Renal cortex interstitium (tissue), 15 donors: ENCODE measurements at places on chromosomes 2 and 18.

- DNase-seq = no peak
These were observed 864.0 kb upstream of the FSHR start for GRCh38 chr2:50018292-50018691.

DNA sequence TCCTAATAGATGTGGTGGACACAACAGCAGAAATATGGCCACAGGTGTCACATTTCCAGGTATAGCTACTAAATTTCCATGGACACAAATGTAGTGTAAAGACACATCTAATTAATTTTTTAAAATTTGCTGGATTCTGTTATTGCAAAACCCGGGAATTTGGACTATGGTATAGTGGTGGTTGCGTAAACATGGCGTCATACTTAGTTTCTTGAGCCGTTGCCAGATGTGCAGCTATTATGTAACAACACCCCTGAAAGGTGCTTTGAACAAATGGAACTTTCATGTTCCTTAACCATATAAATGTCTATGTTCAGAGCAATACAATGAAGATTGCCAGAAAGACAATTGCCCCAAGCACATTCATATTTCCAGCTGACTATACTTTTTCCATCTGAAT lies 85.9 kb downstream of the HRH4 start:
- DNase-seq = no peak

DNA sequence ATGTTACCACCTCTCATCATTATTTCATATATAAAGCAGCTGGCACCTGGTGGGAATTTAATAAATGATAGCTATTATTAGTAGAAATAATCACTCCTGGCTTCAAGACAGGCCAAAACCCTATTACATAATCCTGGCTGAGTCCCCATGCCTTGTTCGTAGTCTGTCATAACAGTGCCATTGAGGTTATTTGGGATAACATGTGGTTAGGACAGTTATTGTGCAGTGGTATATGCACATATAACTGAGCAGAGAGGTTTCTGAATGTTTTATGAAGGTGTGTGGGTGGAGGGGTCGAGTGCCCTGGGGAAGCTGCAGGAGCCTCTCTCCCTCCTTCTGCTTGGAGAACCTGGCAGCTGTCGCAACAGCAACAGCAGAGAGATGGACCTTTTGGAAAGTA lies 162.4 kb upstream of the NABP1 start:
- DNase-seq = no peak

DNA sequence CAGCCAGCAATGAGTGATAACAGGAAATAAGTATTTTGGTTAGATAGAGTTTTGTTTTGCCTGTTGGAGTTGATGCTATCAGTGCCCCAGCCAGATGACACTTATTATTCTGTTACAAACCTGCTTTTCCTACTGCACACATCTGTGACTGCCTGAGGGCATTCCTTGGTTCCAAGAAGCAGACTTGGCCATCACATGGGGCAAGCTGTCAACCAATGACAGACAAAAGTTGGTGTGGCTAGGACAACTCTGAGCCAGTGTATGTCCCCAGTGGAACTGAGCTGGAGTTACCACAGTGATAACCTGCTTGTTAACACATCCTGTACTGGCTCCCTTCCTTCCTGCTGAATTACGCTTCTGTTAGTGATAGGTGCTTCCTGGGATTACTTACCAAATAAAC lies 54.5 kb downstream of the FAM171B start:
- DNase-seq = no peak

DNA sequence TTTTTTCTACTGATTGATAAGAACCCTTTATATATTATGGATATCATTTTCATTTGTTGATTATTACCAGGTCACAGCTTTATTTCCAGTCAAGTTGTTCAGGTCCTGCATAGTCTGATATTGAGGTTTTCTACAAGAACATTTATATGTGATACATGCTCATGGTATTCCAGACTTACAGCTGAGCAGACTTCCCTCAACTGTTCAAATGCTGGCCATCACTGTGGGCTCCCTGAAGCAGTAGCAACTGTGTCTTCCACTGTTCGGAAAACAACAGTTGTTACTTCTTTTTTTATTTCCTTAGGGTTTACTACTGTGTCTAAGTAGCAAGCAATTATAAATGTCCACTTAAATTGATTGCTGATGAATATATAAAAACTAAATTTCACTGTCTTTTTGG lies 79.5 kb downstream of the DGKD start:
- no peak for DNase-seq

DNA sequence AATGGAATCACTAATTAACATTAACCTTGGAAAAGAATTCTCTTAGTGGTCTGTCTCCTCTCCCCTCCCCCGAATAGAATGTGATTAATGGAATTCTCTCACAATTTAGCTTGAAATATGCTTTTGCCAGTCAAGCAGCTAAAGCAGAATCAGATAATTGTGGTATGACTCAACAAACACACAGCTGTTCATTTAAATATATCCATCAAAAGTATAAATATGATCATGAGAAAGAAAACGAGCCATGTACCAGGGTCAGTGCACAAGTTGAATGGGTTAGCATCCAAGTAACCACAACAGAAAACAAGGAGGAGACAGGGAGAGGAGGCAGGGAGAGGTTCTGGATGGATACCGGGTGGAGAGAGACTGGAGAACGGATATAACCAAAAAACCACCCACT lies 66.9 kb downstream of the ACVR1 start:
- DNase-seq = no peak

DNA sequence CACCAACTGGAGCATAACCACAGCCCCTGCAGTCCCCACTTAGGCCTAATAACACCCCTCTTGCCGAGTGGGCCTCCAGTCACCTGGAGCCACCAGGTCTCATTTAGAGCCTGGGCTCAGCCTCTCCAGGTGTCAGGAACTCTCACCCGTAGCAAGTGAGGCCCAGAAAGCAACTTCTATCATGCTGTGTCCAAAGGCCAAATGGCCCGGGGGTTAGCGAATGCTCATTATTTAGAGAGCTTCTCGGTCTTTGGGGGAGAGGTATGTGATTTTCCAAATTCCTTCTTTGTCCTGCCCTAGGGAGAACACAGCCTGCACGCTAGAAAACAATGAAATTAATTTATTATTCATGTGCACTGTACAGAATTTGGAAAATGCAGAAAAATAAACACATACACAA lies 109.9 kb upstream of the PTPRM start:
- no peak for DNase-seq

GRCh38 chr2:9617749-9618148 lies 13.0 kb downstream of the YWHAQ start:
- DNase-seq = no peak

DNA sequence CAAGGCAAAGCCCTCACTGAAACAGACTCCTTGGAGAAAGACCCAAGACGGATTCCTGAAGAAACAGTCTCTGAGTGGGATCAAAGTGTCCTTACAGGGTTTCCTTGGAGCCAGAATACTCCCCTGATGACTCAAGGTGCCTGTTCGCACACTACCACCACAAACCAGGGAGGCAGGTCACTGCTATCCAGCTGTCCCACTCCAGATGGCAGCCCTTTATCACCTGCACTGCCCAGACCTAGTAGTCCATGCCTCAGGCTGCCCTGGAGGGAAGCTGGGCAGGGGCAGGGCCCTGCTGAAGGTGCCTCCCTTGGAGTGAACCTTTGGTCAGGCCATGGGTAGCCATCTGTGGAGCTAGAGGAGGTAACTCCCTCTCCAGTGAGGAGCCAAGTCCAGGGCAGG lies 34.1 kb downstream of the TRABD2A start:
- DNase-seq = no peak

- no peak for DNase-seq
These were observed 25.0 kb downstream of the DNER start for GRCh38 chr2:229689307-229689839.

DNA sequence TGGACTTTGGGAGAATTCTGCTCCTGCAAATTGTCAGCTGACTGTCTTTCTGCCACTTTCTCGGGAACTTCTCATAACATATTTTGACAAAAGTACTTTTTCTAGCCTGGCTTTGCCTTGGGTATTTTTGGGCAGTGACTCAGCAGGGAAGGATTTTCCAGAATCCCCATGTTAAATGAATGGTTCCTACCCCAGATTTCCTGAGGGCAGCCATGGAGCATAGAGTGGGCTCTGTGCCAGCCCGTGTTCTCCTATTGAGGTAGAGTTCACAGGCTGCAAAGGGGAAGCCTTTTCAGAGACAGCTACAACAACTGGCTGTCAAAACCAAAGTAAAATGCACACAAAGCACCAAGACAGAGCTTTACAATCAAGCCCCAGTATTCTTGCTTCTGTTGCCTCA lies 59.8 kb downstream of the BMP10 start:
- DNase-seq = no peak

DNA sequence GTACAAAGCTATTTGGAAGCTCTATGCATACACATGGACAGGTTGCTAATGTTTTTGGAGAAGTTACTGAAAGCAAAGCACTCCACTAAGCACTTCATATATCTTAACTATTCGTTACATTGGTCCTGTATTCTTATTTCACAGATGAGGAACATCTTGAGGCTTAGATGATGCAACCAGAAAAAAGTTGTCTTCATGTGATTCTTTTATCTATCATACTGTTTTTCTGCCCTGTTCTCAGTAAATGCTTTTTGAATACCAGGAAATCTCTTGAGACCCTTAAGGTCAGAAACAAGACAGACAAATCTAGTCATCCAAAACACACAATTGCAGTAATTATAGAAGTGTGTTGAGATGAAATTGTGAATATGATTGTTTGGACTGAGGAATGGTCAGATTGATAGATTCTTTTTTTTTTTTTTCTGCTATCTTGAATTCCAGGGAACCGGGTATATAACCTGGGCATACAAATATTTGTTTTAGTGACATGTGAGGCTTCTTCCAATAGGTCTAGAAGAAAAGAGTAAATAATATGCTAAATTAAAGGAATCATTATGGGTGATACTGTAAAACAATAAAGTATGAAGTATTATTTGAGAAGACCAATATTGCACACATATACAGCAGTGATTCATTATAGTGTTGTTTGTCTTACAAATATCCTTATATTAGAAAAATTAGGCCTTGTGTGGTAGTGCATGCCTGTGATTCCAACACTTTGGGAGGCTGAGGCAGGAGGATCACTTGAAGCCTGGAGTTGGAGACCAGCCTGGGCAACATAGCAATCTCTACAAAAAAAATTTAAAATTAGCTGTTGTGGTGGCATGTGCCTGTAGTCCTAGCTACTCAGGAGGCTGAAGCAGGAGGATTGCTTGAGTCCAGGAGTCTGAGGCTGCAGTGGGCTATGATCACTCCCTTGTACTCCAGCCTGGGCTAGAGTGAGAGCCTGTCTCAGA lies 33.7 kb downstream of the EHBP1 start:
- no peak for DNase-seq

DNA sequence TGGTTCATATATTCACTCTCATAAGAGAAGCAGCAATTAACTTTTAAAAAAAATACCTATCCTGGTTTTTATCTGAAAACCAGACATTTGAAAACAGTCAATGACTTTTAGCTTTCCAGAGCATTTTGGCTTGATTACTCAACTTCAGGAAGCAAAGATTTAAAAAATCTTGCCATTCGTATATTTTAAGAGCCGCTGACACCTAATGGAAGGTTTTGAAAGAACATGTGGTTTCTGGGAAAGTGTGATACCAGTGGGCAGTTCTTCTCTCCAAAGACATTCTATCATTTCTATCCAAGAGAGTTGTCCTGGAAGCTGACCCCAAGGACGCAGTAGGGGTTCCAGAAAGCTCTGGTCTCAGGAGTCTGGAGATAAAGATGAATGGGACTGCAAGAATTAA lies 234.7 kb downstream of the TTC32 start:
- no peak for DNase-seq

DNA sequence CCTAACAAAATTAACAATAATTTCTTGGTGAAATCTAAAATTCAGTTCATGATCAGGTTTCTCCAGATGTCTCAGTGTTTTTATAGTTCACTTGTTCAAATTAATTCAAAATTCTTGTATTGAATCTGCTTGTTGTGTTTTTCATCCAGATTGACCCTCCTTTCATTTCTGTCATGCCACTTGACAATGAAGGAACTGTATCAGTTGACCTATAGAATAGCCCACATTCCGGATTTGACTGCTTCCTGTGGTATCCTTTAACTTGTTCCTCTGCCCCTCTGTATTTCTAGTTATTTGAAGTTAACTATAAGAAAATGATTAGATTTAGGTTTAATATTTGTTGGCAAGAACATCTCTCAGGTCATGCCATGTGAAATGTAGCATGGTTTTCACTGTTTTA lies 53.3 kb downstream of the TWSG1 start:
- no peak for DNase-seq

GRCh38 chr2:119256582-119256921 lies 32.9 kb downstream of the STEAP3 start:
- no peak for DNase-seq

DNA sequence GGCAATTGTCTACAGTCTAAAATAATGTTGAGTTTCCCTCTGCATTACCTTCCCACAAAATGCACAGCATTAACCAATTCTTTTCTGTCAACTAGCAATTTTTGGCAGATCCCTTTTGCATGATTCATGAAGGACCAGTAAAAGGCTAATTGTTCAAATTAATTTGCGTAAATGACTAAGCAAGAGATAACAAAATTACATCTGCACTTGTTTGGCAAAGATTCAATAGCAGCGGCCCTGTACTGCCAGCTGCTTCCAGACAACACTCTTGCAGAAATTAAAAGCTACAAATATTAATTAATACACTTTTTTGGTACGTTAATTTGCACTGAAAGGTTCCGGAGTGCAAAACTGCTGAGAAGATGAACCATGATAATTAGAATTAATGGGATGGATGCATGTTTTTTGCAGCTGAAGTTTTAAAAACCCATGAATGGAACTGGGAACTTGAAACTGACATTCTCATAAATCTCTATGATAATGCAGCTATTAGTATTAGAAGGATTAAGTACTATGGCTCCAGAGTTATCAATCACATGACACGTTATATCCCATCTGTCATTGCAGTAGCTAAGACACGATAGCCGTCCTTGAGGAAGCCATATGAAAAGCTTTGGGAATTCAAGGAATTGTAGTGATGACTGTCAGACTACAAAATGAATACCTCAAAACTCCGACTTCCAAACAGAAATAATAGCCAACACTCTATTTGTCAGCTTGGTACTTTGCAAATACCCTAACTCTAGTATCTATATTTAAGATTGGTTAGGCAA lies 1268.3 kb upstream of the ACVR2A start:
- no peak for DNase-seq

- DNase-seq = no peak
These were observed 34.1 kb downstream of the NOP58 start for GRCh38 chr2:202299712-202300111.

GRCh38 chr2:138209009-138209408 lies 244.7 kb downstream of the HNMT start:
- DNase-seq = no peak

- no peak for DNase-seq
These were observed 113.8 kb upstream of the THSD7B start for GRCh38 chr2:136651456-136652010.
